ENCODE measurements at places on chromosomes 5 and 9.

- no peak for DNase-seq
Measured at GRCh38 chr9:37005517-37006140, 28.4 kb downstream of the PAX5 start.

DNA sequence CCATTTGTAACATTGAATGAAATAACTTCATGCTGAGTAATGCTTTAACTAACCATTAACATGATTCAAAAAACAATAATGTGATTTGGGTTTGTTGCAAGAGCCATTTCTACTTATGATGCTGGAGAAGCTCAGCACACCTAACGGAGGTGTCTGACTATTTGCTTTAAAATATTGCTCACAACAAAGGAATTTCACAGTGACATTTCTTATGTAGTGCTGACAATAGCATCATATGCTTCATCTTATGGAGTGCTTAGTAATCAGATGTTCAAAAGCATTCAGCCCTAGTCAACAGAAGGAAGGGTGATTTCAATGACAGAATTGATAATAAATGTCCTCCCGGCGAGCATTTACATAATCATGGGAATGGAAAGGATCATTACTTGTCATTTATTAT is 1003.3 kb upstream of the COX7C start:
- DNase-seq: no peak

DNA sequence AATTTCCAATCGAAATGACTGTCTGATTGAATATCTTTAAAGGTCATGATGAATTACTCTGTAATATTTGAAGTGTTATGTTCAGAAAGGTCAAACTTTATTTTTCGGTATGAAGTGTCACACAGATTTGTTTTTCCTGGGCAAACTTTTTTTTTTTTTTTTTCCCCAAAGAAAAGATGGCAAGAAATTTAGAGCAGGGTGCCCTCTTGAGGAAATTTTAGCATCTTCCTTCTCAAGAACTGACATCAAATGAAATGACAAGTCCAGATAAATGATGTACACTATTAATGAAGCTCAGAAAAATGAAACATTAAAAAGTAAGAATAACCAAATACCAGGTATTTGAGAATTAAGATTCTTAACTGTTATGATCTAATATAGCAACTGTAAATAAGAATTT is 123.6 kb downstream of the INVS start:
- no peak for DNase-seq

- DNase-seq: no peak
Measured at GRCh38 chr5:122907276-122907675, 61.9 kb downstream of the SNX24 start.

GRCh38 chr9:117013440-117013995 is 326.4 kb downstream of the TRIM32 start:
- DNase-seq: no peak

DNA sequence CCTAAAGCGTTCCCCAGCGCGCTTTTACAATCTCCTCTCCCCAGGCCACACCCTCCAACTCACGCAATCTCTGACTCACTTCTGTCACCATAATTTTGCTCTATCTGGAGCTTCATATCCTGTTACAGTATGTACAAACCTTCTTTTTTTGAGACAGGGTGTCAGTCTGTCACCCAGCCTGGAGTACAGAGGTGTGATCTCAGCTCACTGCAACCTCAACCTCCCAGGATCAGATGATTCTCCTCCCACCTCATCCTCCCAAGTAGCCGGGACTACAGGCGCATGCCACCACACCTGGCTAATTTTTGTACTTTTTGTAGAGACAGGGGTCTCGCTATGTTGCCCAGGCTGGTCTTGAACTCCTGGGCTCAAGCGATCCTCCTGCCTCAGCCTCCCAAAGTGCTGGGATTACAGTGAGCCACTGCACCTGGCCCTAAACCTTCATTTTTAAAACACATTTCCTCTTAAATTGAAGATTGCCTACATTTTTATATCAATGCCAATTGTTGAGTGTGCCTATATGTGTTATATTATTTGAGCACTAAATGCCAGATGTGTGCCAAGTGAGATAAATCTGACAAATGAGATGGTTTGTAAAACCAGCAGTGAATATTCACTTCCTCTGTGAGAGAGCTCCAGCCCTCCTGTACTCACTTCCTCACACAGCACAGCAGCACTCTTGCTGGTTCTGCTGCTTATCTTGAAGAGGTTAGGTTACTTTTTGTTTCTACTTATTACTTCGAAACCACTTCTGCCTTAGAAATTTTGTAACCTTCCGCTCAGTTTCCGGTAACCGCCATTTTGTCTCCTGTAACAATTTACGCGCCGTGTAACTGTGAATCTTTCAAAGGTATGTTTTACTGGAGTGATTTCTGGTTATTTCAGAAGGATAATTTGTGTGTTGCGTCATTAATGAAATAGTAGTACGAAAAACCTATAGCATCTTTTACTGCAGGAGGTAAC is 57.9 kb downstream of the DOCK8 start:
- DNase-seq: peak; percentile 67

GRCh38 chr5:95843733-95844223 is 21.3 kb upstream of the GLRX start:
- DNase-seq: peak; percentile 71

- no peak for DNase-seq
Measured at GRCh38 chr5:128466980-128467379, 71.1 kb downstream of the FBN2 start.

DNA sequence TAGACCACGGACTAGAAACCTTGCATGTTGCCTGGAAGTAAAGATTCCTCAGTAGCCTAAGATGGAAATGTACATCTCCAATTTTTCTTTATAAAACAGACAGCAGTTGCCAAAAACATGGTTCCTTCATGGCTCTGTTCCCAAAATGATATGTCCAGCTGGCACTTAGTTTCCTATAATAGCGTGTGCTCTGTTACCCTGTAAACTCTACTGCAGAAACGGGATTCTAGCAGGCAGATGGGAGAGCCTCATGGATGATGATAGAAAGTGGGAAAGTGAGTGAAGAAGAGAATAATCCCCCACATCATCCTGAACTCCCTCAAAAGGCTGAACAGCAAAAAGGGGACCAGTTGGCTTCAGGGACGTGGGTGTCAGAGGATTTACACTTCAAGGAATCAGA is 118.2 kb downstream of the FRMD3 start:
- DNase-seq: no peak

DNA sequence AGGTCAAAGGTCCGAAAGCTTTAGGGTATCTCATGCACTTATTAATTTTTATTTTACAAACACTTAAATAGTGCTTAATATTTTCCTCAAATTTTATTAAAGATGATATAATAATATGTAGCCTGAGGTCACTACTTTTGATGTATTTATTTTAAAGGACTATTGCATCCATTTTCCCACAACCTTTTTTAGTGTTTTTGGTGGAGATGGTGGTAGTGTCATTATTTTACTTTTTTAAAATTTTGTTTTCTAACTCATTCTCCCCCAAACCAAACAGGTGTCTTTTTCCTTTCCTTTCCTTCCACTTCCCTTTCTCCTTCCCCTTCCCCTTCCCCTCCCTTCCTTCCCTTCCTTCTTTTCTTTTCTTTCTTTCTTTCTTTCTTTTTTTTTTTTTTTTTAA is 328.6 kb downstream of the CYLC2 start:
- no peak for DNase-seq

GRCh38 chr5:14330729-14331385 is 187.7 kb downstream of the TRIO start:
- no peak for DNase-seq

DNA sequence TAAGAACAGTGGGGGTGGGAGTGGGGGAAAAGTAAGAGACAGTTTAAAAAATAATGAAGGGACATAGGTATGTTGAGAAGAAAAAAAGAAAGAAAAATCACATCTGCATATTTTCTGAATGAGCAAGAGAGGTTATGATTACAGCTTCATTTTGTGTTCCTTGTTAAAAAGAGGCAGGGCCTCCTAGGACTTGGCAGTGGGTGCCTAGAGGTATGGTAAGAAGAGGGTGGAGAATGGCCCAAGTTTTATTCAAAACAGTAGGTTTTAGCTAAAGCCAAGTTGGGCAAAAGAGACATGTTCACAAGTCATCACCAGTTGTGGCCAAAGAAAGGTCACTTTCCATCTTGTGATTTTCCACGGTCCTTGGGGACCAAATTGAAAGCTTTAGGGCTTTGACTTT is 643.4 kb downstream of the CCDC171 start:
- no peak for DNase-seq

GRCh38 chr5:157710882-157711281 is 20.3 kb upstream of the THG1L start:
- no peak for DNase-seq

GRCh38 chr9:73667749-73668148 is 516.1 kb downstream of the ANXA1 start:
- DNase-seq: no peak

GRCh38 chr9:105449081-105449480 is 1.2 kb downstream of the FSD1L start:
- DNase-seq: no peak

DNA sequence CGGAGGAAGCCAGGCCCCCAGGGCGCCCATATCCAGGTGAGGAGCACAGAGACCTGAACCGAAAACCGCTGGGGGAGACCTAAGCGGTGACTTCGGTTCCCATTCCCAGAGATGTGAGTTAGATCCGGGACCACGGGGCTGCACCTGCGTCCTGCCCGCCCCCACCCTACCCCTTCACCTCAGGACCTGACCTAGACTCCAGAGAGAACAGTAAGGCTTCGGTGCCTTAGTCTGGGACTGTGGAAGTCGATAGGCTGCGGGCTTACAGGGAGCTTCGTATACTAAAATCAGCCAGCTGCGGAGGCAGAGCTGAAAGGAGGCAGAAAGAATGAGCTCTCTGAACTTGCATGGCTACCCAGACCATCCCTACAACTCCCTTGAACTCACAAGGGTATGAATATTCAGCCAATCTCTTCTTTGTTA is 518 bp upstream of the FAM13B start:
- no peak for DNase-seq

- no peak for DNase-seq
Measured at GRCh38 chr5:124301850-124302249, 444.6 kb downstream of the ZNF608 start.

DNA sequence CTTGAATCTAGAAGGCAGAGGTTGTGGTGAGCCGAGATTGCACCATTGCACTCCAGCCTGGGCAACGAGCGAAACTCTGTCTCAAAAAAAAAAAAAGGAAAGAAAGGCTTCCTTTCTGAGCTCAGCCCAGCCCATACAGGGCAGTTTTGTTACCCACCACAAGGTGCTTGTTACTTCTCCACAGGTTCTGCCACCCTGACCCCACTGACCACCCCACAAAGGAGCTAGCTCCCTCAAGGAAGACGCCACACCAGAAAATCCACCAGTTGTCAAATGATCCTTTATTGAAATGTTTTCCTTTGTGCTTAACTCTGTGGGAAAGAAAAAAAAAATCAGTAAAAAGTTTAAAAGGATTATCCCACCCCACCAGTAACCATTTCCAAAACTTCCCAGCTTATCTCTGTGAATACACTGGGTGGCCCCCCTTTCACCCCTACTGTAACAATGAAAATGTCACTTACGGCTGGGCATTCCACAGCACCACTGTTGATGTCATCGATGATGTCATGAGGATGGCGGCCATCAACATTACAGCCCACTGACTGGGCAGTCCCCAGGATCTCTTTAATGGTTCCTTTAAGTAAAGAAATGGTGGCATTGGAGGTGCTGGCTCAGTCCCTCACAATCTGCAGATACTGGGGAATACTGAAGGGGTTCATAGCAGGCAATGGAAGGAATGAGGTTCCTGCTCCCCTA is 3.6 kb downstream of the RPL12 start:
- no peak for DNase-seq

GRCh38 chr9:131704141-131704983 is 35.5 kb downstream of the RAPGEF1 start:
- no peak for DNase-seq

- no peak for DNase-seq
Measured at GRCh38 chr9:13205824-13206223, 73.7 kb downstream of the MPDZ start.

- DNase-seq: no peak
Measured at GRCh38 chr9:78400496-78400895, 103.6 kb downstream of the PSAT1 start.

GRCh38 chr9:132247942-132248341 is 86.1 kb downstream of the NTNG2 start:
- no peak for DNase-seq

GRCh38 chr9:95044731-95045508 is 272.6 kb downstream of the FANCC start:
- DNase-seq: peak; percentile 82

GRCh38 chr5:54848581-54848980 is 136.8 kb downstream of the ESM1 start:
- no peak for DNase-seq

DNA sequence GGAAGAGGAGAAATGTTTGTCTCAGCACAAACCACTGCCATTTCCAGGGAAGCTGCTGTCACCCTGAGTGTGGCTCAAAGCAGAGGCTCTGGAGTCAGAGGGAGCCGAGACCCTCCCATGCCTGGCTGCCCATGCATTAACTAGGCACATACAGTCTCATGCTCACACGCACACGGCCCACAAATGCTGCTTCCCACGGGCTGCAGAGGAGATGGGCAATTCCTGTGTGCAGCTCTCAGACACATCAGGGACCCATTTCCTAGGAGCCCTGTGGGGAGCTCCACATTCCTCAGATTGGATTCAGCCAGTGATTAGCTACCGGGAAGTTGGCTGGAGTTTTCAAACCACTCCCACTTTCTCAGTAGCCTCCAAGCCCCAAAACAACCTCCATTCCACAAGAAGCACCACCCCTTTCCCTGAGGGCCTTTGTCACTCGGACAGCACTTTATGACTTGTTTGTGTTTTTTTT is 9.1 kb upstream of the PTGES start:
- DNase-seq: no peak

GRCh38 chr5:181041043-181041442 is 977 bp downstream of the BTNL9 start:
- DNase-seq: no peak

Measured in upper lobe of left lung (tissue), 6 donors.